Activated T-helper 17 cell treated with anti-CD3 and anti-CD28 coated beads, Interleukin-2, amount 50 U/mL, for 72 hours (primary cell): ENCODE measurements at places on chromosomes 12 and 14. TPM values are rescaled to one million over a fixed set of nuclear protein-coding genes. Genes with fewer than 3 reads are reported as not detected.

DNA sequence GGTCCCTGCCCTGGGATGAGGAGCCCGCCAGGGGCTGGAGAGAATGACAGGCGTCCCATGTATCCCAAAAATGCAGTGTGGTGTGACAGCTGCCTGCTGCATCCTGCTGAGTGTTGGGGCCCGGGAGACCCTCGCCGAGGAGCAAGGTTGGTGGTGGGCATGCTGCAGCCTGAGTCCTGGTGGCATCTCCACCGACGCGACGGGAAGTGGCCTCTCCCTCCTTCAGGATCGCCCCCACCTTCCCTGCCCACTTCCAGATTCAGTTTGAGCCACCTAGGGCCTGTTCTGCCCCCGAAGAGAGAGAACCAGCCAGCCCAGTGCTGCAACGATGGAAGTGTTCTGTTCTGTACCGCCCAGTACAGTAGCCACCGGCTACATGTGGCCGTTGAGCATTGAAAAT is 70.1 kb downstream of the TSPAN9 start:
- ATAC-seq = no peak

DNA sequence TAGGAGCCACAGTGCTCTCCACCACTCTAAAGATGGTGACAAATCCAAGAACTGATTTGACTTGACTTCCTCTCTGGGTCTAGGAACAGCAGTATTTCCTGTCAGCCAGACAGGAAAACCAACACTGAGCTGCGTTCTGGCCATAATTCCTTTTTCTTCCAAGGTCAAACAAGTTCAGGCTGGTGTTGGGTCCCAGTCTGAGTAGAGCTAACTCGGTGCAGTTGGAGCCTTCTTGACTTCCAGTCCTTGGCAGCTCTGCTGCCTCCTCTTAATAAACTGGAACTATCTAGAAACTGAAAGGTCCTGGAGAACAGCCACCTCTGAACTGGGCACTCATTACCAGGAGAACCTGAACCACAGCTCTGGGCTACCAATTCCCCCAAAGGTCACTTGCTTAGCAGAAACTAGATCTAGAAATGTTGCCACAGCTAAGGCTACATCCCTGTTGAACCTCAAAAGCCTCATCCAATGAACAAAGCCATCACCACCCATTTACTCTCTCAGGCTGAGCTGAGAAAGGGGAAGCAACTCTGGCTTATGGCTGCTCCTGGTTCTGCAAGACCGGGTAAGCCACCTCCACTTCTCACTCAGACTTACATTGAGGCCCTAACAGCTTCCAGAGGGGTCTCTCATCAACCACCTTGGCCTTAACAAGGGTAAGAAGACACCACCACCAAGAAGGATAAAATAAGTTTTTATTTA is 27.7 kb downstream of the MAX start:
- ATAC-seq = no peak

DNA sequence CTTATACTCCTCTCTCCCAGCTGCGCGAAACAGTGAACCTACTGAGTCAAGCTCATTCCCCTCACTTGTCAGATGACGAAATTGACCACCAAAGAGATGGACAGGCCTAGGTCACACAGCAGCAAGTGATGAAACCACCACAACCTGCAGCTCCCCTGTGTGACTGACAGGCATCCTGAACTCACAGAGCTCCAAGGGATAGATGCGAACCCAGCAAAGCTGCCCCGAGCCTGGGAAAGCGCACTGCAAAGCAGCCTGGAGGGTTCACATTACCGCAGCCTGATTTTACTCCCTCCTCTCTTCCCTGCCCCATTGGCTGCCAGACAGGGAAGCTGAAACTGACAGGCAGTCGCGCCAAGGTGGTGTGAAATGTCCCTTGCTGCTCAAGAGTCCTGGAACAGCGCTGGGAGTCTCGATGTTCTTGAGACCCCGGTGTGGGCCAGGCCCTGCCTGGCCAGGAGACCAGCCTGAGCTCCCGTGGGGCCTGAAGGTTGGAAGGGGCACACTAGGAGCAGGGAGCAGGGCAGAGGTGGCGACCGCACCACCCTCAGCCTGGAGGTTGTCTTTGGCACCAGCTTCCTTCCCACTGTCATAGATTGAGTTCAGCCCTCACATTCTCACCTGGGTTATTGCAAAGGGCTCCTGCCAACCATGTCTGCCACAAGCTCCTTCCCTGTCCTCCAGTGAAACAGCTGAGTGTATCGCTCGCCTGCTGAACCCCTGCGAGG is 36.3 kb downstream of the SNRNP35 start:
- ATAC-seq = no peak

DNA sequence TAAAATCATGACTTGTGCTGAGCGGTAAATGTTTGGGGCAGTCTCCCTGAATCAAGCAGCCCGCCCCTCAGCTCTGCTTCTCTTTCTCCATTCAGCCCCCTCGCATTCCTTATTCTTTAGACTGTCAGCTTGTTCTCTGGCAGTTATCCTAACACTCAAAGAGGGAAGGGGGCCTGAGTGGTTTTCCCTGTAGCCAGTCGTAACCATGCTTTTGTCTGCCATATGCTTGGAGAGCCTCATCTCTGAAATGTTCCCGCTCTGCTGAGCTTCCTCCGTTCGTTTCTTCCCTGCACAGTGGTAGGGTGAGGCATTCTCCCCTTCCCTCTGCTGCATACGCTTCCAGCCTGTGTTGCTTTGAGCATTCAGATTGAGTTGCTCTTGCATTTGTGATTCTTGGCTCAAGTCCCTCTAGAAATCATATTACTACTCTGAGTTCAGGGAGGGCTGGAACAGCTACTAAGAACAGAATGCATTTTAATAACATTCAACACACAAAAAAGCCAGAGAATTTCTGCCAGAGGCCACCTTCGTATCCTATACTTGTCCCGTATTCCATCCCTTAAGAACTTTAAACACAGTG is 119.7 kb downstream of the FBXL14 start:
- ATAC-seq = no peak

DNA sequence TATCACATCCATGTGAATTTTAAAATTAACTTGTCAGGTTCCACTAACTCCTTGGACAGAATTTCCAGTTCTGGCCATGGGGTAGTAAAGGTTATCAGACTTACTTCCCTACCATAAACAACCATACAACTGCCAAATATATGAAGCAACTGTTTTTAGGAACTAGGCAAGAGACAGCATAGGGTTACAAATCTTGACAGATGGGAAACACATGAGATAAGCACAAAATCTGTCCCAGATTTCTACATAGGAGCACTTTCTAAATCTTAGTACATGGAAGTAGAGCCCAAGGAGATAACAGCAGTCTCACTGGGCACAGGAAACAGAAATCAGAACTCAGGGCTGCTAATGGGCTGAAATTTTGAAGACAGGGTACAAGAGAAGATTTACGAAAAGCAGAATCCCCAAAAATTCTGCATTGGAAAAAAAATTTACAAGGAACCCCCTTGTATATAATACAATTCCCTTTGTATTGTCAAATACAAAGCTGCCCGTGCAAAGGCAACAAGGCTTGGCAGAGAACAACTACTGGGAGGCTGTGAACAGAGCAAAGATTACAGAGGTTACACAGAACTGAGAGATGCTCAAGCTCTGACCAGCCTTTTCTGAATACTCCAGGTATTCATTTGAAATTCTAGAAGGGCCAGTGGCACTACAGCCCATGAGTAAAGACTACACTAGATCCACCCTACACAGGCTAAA is 43.2 kb downstream of the GALNT4 start:
- ATAC-seq = no peak

DNA sequence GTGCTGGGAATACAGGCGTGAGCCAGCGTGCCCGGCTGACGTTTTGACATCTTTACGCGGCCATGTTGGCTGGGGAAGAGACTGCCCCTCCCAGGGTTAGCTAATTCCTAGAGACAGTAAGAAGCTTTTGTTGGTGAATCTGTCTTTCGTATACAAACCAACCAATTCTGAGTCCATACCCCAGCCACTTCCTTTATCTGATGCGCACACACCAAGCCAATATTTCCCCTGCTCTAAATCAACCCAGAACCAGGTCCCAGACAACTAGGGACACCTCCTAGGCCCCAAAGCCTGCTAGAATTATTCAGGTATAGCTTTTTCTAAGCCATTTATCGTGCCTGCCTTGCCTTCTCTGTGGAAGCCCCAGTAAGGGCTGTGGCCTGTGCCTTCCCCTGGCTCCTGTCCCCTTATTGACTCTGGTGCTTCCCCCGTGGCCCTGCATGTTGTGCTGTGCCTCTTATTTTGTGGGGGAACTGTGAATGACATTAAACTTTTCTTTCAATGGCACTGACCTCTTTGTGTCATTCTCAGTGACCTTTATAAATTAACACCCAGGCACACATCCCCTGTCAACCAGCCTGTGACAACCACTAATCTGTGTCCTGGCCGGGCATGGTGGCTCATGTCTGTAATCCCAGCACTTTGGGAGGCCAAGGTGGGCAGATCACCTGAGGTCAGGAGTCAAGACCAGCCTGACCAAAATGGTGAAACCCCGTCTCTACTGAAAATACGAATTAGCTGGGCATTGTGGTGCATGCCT is 10.7 kb upstream of the EVL start:
- no peak for ATAC-seq

GRCh38 chr12:80761838-80762237 is 45.1 kb downstream of the MYF5 start:
- ATAC-seq = no peak

- ATAC-seq = no peak
These were observed 173.9 kb downstream of the NDUFA12 start for GRCh38 chr12:94829552-94829951.

DNA sequence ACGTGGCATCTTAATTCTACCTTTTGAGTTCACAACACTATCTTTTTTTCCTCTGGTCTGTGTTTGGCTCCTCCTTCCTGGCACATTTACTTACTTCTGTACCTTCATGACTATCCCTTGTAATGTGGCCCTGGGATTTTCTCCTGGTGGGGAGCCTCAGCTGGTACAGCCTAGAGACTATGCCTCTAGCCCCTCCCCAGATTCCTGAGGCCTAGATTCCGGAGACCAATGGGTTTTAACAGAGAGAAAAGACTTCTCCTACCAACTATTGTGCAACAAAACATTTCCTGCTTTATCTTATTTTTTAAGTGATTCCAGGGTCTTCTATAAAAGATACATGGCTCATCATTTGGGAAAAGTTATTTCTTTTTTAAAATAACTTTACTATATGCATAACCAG is 216.2 kb upstream of the KRR1 start:
- no peak for ATAC-seq

DNA sequence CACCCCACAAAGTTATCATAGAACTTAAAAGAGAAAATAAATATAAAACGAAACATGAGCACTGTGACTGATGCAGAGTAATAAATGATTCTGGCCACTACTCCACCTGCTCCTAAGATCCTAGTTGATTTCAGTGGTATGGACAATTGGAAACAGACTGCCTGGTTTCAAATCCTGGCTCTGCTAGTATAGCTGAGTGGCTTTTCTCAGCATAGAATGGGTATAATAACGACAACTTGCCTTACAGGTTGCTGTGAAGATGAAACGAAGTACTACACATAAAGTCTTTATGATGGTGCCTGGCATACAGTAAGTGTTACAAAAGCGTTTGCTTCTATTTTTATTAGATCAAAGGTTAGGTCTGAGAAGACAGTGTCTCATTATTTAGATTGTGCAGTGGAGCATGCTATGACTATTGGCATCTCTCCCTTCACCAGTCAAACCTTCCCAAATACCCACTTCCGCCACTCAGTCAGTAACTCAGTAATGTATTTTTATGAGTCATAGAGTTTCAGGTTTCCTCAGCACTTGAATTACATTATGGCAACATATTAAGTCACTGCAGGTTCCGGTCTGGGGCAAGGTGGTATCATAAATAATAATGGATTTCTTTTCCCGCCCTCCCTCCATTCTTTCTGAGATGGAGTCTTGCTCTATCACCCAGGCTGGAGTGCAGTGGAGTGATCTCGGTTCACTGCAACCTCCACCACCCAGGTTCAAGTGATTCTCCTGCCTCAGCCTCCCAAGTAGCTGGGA is 29.7 kb upstream of the NR2C1 start:
- peak; percentile 99 for ATAC-seq

- no peak for ATAC-seq
These were observed 7.6 kb upstream of the RAD51AP1 start for GRCh38 chr12:4530982-4531586.

DNA sequence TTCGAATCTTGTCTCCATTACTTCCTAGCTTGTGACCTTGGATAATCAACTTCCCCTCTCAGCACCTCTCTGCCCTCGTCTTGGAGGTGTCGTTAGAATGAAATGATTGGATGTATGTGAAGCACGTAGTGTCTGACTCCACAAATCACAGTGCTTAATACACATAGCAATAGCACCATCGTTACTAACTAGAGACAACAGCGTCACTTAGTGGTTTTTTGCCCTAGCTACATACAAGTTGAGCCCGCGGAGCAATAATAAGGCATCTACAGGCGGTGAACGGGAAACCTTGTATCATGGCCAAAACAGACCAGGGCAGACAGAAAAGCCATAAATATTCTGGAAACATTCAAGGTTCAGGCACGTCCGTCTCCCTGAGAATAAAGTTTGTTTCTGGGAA is 154.9 kb downstream of the ASCL4 start:
- no peak for ATAC-seq

Gene SLC16A7
- 21.4 TPM for total RNA-seq

Gene TCL1B
- not detected for total RNA-seq

Gene EMP1
- total RNA-seq = 36.7 TPM

Gene P2RX2
- not detected for total RNA-seq

Gene LRIG3
- total RNA-seq = not detected

Gene ADAMTS20
- not detected for total RNA-seq

Gene SLC8B1
- 28.4 TPM for total RNA-seq

Gene ADAM21
- total RNA-seq = not detected

Gene TMPRSS12
- not detected for total RNA-seq
